CD4-positive, alpha-beta T cell treated with Interleukin-6 at 100 ng/mL for 8 hours (primary cell): ENCODE measurements at places on chromosomes 5 and 9.

GRCh38 chr5:169183576-169183975 is 117.4 kb downstream of the SLIT3 start:
- no peak for DNase-seq

DNA sequence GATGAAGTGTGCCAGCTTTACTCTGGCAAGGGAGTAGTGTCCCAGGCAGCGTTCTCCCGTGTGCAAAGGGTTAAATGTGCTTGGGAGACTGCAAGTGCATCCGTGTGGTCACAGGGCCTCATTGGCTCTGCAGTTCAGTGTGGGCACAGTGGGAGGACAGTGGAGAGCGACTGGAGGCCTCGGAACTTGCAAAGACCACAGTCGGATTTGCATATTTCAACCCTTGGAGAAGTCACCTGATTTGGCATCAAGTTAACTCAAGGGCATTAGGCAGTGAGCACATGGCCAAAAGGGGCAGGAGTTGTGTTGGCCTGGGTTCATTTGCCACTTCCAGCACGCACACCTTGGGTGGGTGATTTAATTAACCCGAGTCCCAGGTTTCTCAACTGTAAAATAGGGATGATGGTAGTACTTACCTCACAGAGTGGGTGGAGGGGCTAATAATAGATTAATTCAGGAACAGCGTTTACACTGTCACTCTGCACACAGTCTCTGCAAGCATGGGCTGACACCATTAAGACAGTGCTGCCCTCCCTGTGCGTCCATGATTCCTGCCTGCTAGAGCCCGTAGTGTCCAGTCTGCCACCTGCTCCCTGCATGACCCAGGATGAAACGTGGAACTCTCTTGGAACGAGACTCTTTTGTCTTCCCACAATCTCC is 22.7 kb downstream of the JADE2 start:
- DNase-seq: no peak

DNA sequence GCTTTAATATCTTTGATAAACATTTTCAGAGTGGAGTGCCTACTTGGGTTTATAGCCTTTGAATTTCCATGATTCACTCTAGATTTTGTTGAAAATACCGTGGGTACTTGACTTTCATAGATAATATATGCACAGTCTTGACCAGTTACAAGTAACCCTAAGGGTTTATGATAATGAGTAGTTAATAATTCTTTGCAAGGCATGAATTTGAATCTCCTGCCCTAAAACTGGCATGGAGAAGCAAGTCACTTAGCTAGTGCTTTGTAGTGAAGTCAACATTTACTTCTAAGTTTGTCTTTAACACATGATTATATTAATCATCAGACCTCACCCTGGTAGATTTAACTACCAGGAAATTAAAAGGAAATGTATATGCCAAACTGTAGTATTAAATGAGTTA is 115.8 kb downstream of the CWC27 start:
- no peak for DNase-seq

DNA sequence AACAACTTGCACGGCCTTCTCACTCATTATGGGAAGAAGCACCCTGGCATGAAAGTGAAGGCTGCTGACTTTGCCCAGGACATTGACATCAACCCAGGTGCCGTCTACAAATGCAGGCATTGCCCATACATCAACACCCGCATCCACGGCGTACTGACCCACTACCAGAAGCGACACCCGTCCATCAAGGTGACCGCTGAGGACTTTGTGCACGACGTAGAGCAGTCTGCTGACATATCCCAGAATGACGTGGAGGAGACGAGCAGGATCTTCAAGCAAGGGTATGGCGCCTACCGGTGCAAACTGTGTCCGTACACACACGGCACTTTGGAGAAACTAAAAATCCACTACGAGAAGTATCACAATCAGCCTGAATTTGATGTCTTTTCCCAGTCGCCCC is 65.4 kb downstream of the ZNF462 start:
- DNase-seq: no peak
